ENCODE measurements at places on chromosomes 6 and 20. TPM values are rescaled to one million over a fixed set of nuclear protein-coding genes. Genes with fewer than 3 reads are reported as not detected.

Gene COL9A3
- not detected for total RNA-seq

- DNase-seq: no peak
Observed at GRCh38 chr20:64224351-64225170, 31.0 kb upstream of the PCMTD2 start.

GRCh38 chr20:63735859-63736718 lies at the start of gene LIME1:
TSS of gene LIME1 (plus strand) at chr20:63736664. CDS start at chr20:63737550, 886 bp downstream.
- no peak for DNase-seq

Gene SLC26A8
- total RNA-seq: not detected

Gene OR2H1
- not detected for total RNA-seq

- DNase-seq: no peak
Observed at GRCh38 chr6:168062346-168063289, 16.4 kb downstream of the FRMD1 start.

- peak; percentile 84 for DNase-seq
Observed at GRCh38 chr6:36290668-36291620, 21.1 kb downstream of the PNPLA1 start.

Gene NRSN1
- not detected for total RNA-seq

GRCh38 chr6:132742495-132742894 lies 15.2 kb downstream of the VNN2 start:
- DNase-seq: no peak

Gene MYH7B
- total RNA-seq: 0.07 TPM

GRCh38 chr20:38301309-38301708 lies 2.6 kb upstream of the BPI start:
- DNase-seq: no peak

Gene MOCS1
- 4.9 TPM for total RNA-seq

Gene COL11A2
- total RNA-seq: 1.5 TPM

DNA sequence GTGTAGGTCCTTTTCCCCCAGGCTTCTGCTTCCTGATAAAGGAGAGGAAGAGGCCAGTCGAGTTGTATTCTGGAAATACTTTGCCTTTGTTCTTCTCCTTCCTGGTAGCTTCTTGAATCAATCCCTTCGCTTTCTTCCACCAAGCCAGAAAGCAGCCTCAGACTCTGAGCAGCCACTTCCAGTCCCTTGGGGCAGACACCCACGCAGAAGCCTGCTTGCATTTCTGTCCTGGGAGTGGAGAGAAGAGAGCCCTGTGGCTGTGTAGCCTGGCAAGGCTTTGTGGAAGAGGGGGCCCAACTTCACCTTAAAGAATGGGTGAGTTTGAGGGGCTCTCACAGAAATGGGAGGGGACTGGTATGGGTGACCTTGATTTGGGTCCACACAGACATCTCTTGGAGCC lies 211.0 kb upstream of the SSTR4 start:
- DNase-seq: no peak
